ENCODE measurements at places on chromosomes 11 and 22. TPM values are rescaled to one million over a fixed set of nuclear protein-coding genes. Genes with fewer than 3 reads are reported as not detected.

Gene IFITM10
- 1.4 TPM for total RNA-seq

Gene MS4A2
- total RNA-seq = not detected

Gene KDM4E
- total RNA-seq = not detected

Gene VSIG10L2
- total RNA-seq = not detected

Gene WNT7B
- 42.0 TPM for total RNA-seq

Gene IGF2
- 5.1 TPM for total RNA-seq

Gene CCDC116
- total RNA-seq = not detected

Gene SCGB2A2
- total RNA-seq = not detected

Gene ROM1
- 5.8 TPM for total RNA-seq

Gene TBX10
- not detected for total RNA-seq

Gene MYRF
- 7.0 TPM for total RNA-seq

Gene SEC14L6
- total RNA-seq = not detected

Gene ATG16L2
- 12.2 TPM for total RNA-seq

Gene OR2AG2
- total RNA-seq = not detected

Gene GPR83
- total RNA-seq = not detected

Gene SNX19
- total RNA-seq = 66.4 TPM

Gene ARL14EP
- 10.7 TPM for total RNA-seq

Gene SAA1
- total RNA-seq = not detected

GRCh38 chr11:115123641-115124040 lies 380.6 kb downstream of the CADM1 start:
- DNase-seq = no peak
- no peaks in the 10 kb centered on the region for H3K36me3 ChIP-seq
- no peaks in the 10 kb centered on the region for H3K4me1 ChIP-seq
- no peak overlapping the region for H3K27ac ChIP-seq
- no peaks in the 10 kb centered on the region for H3K27me3 ChIP-seq

- no peaks in the 10 kb centered on the region for H3K27me3 ChIP-seq
- H3K4me3 ChIP-seq = no peak overlapping the region
- H3K4me1 ChIP-seq = no peaks in the 10 kb centered on the region
- H3K27ac ChIP-seq = no peak overlapping the region
- no peak for DNase-seq
- H3K36me3 ChIP-seq = peaks cover 3% of the 10 kb centered on the region
These were observed 32.8 kb downstream of the KCNQ1OT1 start for GRCh38 chr11:2666828-2667570.

DNA sequence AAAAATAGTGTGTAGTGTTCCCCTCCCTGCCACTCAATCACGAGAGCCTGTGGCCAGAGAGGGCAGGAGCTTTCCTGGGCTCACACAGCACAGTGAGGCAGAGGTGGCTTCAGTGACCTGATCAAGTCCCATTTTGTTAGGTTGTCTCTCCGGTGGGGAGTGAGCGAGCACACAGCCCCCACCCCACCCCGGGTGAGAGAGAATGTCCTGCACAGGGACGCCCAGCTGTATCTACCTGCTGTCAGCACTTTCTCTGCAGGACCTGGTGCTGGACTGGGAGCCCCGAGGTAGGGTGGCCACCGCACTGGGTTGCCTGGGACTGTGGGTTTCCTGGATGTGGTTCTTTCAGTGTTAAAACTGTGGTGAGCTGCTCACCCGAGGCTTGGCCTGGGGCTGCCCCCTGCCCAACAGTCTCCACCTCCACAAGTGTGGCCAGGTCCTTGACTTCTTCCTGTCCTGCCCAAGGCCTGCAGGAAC lies 6.1 kb downstream of the CAPN5 start:
- no peaks in the 10 kb centered on the region for H3K27me3 ChIP-seq
- H3K27ac ChIP-seq = peak overlapping the region; percentile 51
- no peak overlapping the region for H3K4me3 ChIP-seq
- peaks cover 29% of the 10 kb centered on the region for H3K4me1 ChIP-seq

DNA sequence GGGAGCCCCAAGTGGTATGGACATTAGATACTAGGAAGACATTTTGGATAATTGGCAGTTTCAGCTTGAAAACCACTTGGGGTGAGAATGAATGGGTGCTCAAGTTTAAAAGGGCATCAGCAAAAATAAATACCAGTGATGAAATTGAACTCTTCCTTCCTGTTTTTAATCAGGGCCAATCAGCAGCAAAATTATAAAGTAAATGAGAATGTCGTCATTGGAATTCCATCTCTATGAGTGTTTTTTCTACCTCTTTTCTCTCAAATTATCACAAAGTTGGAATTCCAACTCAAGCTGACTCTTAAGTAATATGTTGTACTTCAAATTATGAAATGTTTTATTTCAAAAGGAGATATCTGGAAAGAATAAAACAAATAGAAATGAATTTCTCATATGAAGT lies 730.6 kb downstream of the METTL15 start:
- no peaks in the 10 kb centered on the region for H3K27me3 ChIP-seq
- no peak overlapping the region for H3K4me3 ChIP-seq

- H3K4me1 ChIP-seq = no peaks in the 10 kb centered on the region
- H3K36me3 ChIP-seq = no peaks in the 10 kb centered on the region
- DNase-seq = peak; percentile 66
- H3K27me3 ChIP-seq = no peaks in the 10 kb centered on the region
- peak overlapping the region; percentile 52 for H3K4me3 ChIP-seq
- no peak overlapping the region for H3K27ac ChIP-seq
These were observed 105.9 kb upstream of the C11orf58 start for GRCh38 chr11:16632295-16633200.

GRCh38 chr11:125207866-125208425 lies 43.4 kb downstream of the PKNOX2 start:
- H3K27ac ChIP-seq = no peak overlapping the region
- no peak overlapping the region for H3K4me3 ChIP-seq
- no peaks in the 10 kb centered on the region for H3K4me1 ChIP-seq
- DNase-seq = peak; percentile 17
- H3K27me3 ChIP-seq = peaks cover 97% of the 10 kb centered on the region

DNA sequence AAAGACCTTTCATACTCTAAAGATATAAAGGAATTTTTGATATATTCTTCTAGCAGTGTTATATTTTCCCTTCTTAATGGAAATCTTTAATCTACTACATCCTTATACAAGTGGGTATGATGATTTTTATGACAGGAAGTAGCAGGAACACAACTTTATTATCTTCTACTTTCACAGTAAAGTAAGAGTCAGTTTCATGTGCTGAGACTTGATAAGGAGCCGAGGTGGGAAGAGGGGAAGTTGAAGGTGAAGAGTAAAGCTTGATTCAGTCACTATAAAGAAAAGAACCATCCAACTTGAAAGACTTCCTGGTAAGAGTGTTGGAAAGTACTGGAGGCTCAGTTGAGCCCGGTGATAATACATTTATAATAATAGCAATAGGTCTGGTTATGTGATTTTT lies 82.1 kb upstream of the PTH start:
- no peak for DNase-seq
- no peaks in the 10 kb centered on the region for H3K36me3 ChIP-seq
- H3K27ac ChIP-seq = no peak overlapping the region
- no peak overlapping the region for H3K4me3 ChIP-seq

DNA sequence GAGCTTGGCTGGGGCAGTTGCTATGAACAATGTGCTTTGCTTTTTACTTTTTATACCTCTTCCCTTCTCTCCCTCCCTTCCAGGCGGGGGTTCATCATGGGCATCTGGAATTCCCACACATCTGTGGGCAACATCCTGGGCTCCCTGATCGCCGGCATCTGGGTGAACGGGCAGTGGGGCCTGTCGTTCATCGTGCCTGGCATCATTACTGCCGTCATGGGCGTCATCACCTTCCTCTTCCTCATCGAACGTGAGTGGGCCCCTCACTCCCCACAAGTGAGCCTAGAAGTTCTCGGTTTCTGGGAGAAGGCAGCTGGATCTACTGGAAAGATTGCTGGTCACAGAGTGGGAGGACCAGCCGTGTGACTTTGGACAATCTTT lies 17.4 kb downstream of the SLC37A2 start:
- no peak overlapping the region for H3K4me3 ChIP-seq
- no peaks in the 10 kb centered on the region for H3K36me3 ChIP-seq
- H3K27ac ChIP-seq = no peak overlapping the region
- H3K27me3 ChIP-seq = no peaks in the 10 kb centered on the region
- peaks cover 27% of the 10 kb centered on the region for H3K4me1 ChIP-seq
- DNase-seq = no peak

- H3K4me1 ChIP-seq = peaks cover 37% of the 10 kb centered on the region
- no peaks in the 10 kb centered on the region for H3K36me3 ChIP-seq
- DNase-seq = no peak
- no peaks in the 10 kb centered on the region for H3K27me3 ChIP-seq
- no peak overlapping the region for H3K4me3 ChIP-seq
These were observed 21.0 kb upstream of the MYEOV start for GRCh38 chr11:69272831-69273485.

GRCh38 chr11:79212741-79213190 lies 228.1 kb downstream of the TENM4 start:
- no peaks in the 10 kb centered on the region for H3K36me3 ChIP-seq
- peaks cover 77% of the 10 kb centered on the region for H3K27me3 ChIP-seq
- no peak overlapping the region for H3K27ac ChIP-seq
- no peak overlapping the region for H3K4me3 ChIP-seq

GRCh38 chr11:118529584-118530175 lies 1.3 kb upstream of the TMEM25 start:
- no peaks in the 10 kb centered on the region for H3K36me3 ChIP-seq
- H3K4me1 ChIP-seq = peaks cover 18% of the 10 kb centered on the region
- no peak overlapping the region for H3K27ac ChIP-seq
- DNase-seq = no peak

DNA sequence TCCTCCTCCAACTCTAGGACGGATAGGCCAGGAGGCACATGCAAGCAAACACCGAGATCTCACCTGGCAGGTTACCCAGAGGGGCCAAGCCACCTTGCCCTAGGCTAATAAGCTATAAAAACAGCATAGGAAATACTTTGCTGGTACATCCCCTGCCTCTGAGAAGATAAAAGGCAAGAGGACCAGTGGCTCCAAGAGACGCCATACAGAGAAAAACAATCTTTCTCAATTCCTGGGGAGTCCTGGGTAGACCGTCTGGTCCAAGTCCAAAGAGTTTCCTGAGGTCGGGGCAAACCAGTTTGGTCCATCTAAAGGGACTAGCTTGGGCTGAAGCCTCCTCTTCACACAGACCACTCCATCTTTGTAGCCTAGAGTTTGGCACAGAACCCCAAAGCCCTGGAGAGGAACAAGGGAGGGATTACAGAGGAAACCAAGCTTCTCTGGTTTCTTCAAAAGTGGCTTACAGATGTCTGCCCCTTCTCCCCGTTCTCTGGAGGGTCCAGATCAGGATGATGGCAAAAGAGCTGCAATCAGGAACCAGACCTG lies 40.4 kb downstream of the NUMA1 start:
- DNase-seq = no peak
- H3K4me3 ChIP-seq = peak overlapping the region; percentile 67
- peaks cover 19% of the 10 kb centered on the region for H3K36me3 ChIP-seq
- peaks cover 42% of the 10 kb centered on the region for H3K4me1 ChIP-seq
- H3K27ac ChIP-seq = peak overlapping the region; percentile 83
- no peaks in the 10 kb centered on the region for H3K27me3 ChIP-seq

- H3K27ac ChIP-seq = no peak overlapping the region
- no peaks in the 10 kb centered on the region for H3K27me3 ChIP-seq
- H3K4me1 ChIP-seq = no peaks in the 10 kb centered on the region
- H3K36me3 ChIP-seq = no peaks in the 10 kb centered on the region
These were observed 16.5 kb downstream of the WT1 start for GRCh38 chr11:32418836-32419235.

DNA sequence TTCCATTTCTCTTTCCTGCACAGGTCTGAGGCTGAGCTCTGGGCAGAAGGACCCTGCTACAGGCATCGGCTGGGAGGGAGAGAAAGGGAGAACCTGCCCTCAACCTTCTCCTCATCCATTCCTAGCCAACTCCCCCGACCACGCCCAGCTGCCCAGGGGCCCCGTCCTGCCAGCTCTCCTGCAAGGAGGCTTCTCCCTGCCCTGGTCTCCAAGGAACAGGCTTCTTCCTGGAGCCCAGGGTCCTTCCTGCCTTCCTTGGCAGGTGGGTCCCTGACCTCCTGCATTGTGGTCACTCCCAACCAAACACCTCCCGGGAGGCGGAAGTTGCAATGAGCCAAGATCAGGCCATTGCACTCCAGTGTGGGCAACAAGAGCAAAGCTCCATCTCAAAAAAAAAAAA lies 12.5 kb upstream of the HMOX1 start:
- no peak overlapping the region for H3K27ac ChIP-seq
- no peaks in the 10 kb centered on the region for H3K27me3 ChIP-seq
- no peaks in the 10 kb centered on the region for H3K36me3 ChIP-seq
- DNase-seq = no peak
- no peak overlapping the region for H3K4me3 ChIP-seq
- peaks cover 10% of the 10 kb centered on the region for H3K4me1 ChIP-seq

- no peaks in the 10 kb centered on the region for H3K4me1 ChIP-seq
- no peaks in the 10 kb centered on the region for H3K27me3 ChIP-seq
- H3K27ac ChIP-seq = no peak overlapping the region
- no peak overlapping the region for H3K4me3 ChIP-seq
- DNase-seq = peak; percentile 42
- no peaks in the 10 kb centered on the region for H3K36me3 ChIP-seq
These were observed 236.8 kb downstream of the MN1 start for GRCh38 chr22:27564806-27565205.

- no peak for DNase-seq
- no peak overlapping the region for H3K4me3 ChIP-seq
- H3K27ac ChIP-seq = no peak overlapping the region
- no peaks in the 10 kb centered on the region for H3K36me3 ChIP-seq
These were observed 224.6 kb upstream of the PLET1 start for GRCh38 chr11:112485280-112485679.

DNA sequence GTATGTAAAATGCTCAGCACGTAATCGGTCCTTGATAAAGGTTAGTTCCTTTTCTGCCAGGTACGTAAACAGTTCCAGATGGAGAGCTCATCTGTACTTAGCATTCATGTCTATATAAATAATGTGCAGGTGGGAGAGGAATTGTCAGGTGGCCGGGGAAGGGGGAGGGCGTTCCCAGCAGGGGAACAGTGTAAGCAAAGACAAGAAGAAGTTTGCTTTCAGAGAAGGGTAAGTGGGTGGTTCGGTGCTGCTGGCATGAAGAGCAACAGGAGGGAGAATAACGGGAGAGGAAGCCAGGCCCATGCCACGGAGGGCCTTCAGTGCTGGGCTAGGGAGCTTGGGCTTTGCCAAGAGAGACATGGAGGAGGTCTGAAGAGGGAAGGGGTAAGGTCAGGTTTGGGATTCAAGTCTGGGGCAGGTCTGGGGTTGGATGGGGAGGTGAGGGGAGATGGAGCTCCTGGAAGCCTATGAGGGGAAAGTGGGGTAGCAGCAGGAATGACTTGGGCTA lies 11.4 kb upstream of the WNT11 start:
- no peaks in the 10 kb centered on the region for H3K36me3 ChIP-seq
- no peak for DNase-seq
- H3K4me3 ChIP-seq = no peak overlapping the region
- H3K27me3 ChIP-seq = no peaks in the 10 kb centered on the region

GRCh38 chr11:135019899-135020298 lies 607.9 kb upstream of the B3GAT1 start:
- no peaks in the 10 kb centered on the region for H3K4me1 ChIP-seq
- H3K4me3 ChIP-seq = no peak overlapping the region
- no peaks in the 10 kb centered on the region for H3K36me3 ChIP-seq
- H3K27ac ChIP-seq = no peak overlapping the region

GRCh38 chr11:133942577-133942976 lies 14.2 kb downstream of the IGSF9B start:
- no peaks in the 10 kb centered on the region for H3K36me3 ChIP-seq
- no peak overlapping the region for H3K27ac ChIP-seq
- no peaks in the 10 kb centered on the region for H3K27me3 ChIP-seq
- H3K4me3 ChIP-seq = no peak overlapping the region
- no peaks in the 10 kb centered on the region for H3K4me1 ChIP-seq

- H3K4me3 ChIP-seq = no peak within 1 kb of the TSS
- no peak for DNase-seq
- H3K4me1 ChIP-seq = no peaks in the 10 kb centered on the region
- H3K27me3 ChIP-seq = peaks cover 14% of the 10 kb centered on the region
These were observed at the start of gene GSC2 for GRCh38 chr22:19149991-19150390. GSC2 (minus strand) TSS chr22:19150292; CDS start chr22:19150283, 9 bp downstream.

- H3K27me3 ChIP-seq = no peaks in the 10 kb centered on the region
- peak overlapping the region; percentile 40 for H3K4me3 ChIP-seq
- peaks cover 60% of the 10 kb centered on the region for H3K4me1 ChIP-seq
- no peaks in the 10 kb centered on the region for H3K36me3 ChIP-seq
- peak overlapping the region; percentile 93 for H3K27ac ChIP-seq
- peak; percentile 95 for DNase-seq
These were observed 128.3 kb downstream of the TEAD1 start for GRCh38 chr11:12802418-12803085.
